ENCODE measurements at places on chromosomes 1 and 21. TPM values are rescaled to one million over a fixed set of nuclear protein-coding genes. Genes with fewer than 3 reads are reported as not detected.

GRCh38 chr1:96931136-96931535, 209.6 kb downstream of the PTBP2 start:
- no peak for DNase-seq

DNA sequence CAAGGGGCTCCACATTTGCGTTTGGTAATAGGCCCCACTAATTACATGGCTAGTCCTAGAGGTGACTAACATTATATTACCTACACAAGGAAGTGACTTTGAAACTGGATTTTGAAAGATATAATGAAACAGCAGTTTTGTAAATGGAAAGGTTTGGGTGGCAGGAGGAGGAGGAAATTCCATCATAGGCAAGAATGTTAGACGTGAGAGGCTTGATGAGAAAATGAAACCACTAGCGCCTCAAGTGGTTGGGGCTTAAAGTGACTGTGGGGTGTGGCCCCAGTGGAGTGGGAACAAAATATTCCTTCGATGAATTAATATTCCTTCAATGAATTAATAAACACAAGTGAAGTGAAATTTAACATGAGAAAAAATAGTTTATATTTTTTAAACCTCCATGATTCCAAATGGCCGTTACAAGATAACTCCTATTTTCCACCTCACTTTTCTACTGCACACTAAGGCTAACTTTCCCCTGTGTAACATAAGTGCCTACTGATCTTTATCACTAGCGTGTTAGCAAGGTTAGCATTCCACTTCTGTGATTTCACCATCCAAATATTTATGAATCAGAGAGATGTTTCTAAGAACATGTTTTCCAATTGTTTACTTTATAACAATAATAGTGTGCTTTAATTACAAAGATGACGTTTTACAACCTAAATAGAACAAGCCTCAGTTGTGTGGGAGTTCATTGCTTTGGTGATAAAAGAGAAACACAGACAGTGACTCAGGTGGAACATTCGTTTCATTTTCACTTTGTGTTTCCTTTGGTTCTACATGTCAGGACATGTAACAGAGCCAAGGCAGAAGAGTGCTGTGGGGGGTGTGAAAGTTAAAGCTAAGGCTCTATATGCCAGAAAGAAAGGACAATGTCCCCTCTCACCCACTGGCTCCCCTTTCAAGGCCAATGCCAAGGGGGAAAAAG, 12.5 kb upstream of the ATF3 start:
- DNase-seq: no peak

- peak; percentile 17 for DNase-seq
These were observed 103.7 kb upstream of the SOD1 start for GRCh38 chr21:31555741-31556191.

- DNase-seq: no peak
These were observed 115.3 kb upstream of the RUNX1 start for GRCh38 chr21:35164380-35164779.

DNA sequence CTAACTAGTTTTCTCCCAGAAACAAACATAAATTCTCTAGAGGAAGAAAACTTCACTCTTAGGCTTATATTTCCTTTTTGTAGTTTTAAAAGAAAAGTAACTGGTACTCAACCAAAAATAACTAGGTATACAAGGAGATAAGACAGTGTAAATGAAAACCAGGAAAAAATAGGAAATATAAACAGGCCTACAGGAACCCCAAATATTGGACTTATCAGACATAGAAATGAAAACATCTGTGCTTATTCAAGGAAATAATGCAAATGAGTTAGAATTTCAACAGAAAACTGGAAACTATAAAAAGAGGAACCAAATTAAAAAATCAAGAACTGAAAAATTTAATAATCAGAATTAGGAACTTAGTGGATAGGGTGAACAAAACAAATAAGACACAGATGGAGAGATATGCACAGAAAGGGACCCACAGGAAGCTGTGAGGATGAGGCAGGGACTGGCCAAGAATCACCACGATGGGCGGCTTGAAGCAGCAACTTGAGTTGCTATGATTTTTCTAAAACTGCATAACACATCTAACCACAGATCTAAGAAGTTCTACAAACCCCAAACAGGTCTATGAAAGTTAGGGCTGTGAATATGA, 67.5 kb upstream of the ACTRT2 start:
- no peak for DNase-seq

DNA sequence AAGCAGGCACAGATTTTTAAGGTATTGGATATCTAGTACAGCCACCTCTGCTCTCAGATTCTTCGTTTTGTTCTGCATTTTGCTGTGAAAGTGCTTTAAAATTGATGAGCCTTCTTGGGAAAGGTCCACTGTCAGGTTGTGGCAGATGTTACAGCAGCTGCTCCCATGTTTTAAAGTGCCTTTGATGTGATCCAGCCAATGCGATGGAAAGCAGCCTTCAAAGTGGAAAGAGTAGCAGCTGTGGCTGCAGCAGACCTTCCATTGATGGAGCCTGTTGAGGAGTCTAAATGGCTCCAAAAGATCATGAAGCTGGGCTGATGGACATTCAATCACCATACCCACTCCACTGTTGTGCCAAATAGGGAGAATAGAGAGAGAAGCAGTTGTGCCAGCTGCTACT, 816.9 kb downstream of the PLA2G4A start:
- no peak for DNase-seq

GRCh38 chr1:219990782-219991510, 55.4 kb downstream of the EPRS1 start:
- DNase-seq: no peak

GRCh38 chr1:236489710-236490377, 33.9 kb upstream of the LGALS8 start:
- no peak for DNase-seq

GRCh38 chr1:106957795-106958194, 98.7 kb upstream of the PRMT6 start:
- no peak for DNase-seq

DNA sequence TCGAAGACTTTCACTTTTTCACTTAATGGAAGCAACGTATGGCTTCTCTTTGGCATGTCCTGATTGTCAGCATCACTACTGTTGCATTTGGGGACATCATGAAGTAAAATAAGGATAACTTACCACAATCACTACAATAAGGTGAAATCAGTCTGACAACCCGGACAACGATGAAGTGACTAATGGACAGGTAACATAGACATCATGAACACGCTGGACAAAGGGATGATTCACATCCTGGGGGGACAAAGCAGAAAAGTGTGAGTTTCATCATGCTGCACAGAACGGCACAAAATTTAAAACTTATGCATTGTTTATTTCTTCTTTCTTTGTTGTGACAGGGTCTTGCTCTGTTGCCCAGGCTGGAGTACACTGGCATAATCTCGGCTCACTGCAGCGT, 53.9 kb downstream of the FH start:
- no peak for DNase-seq

- peak; percentile 89 for DNase-seq
These were observed 57.3 kb downstream of the MAB21L3 start for GRCh38 chr1:116168277-116169032.

DNA sequence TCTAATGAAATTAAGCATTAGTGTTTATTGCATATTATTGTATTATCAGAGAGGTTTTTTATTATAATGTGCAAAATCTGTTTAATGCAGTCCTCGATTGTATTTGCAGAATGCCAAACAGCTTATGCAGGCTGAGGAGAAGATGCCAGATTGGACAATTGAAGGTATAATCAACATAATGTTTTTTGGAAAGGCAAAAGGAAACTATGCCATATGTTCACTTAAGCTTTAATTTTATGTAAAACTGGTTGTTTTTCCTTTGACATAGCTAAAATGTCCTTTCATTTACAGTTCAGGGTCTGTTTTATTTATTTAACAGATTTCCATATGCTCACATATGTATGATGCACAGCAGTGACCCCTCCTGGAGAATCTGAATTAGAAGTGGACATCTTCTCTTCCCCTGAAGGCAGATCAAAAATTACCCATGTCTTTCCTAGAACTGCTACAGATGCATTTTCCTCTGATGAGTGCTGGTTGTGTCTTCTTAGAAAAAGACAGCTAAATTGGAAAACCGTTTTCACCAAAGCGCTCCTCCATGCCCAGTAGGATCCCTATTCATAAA, 143.5 kb upstream of the USH2A start:
- DNase-seq: no peak

- no peak for DNase-seq
These were observed 176.8 kb downstream of the ZP4 start for GRCh38 chr1:237713916-237714315.

DNA sequence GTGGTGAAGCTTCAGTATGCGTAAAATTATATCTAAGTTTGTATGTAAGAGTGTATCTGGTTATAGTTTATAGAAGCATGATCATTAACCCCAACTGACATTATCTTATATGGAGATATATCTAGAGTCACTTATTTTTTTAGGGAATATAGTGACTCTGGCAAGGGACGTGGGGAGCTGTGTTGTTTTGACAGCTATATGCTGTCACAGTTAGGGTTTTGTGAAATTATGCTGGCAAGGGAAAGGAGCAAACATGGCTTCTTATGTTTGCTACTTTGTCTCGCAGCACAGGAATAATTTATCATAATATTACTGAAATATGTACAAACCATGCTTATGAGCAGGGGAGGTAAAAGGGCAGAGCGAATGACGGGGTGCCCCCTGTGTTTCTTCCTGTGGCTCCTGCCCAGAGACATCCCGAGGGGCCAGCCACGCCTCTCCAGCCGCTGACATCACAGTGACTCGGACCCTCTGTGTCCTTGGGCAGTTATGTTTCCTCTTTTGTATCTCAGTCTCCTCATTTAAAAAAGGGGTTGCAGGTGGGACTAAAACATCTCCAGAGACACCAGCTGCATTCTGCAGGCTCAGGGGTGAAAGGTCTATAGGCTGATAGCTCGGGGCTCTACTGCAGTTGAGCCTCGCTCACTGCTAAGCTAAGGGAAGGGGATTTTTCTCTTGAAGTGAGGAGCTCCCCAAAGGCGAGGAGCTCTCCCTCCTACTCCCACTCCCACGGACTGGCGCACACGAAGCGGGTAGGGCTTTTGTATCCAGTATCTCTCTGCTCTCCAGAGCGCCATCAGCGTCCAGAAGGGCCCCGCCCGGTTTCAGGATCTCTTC, 14.9 kb downstream of the A3GALT2 start:
- DNase-seq: no peak

- DNase-seq: no peak
These were observed 111.1 kb upstream of the ZP4 start for GRCh38 chr1:238001818-238002217.

DNA sequence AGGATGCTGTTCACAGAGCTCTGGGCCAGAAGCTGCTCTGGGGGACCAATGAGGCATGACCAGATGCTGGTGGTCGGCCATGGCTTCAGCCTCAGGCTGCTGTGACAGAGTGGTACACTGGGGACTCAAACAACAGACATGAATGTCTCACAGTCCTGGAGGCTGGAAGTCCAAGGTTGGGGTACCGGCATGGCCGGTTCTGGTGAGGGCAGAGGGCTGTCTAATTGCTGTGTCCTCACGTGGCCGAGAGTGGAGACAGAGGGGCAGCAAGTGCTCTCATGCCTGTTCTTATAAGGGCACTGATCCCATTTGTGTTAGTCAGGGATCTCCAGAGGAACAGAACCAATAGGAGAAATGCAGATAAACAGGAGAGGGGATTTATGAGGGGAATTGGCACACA, 253.5 kb upstream of the C1orf174 start:
- DNase-seq: no peak

DNA sequence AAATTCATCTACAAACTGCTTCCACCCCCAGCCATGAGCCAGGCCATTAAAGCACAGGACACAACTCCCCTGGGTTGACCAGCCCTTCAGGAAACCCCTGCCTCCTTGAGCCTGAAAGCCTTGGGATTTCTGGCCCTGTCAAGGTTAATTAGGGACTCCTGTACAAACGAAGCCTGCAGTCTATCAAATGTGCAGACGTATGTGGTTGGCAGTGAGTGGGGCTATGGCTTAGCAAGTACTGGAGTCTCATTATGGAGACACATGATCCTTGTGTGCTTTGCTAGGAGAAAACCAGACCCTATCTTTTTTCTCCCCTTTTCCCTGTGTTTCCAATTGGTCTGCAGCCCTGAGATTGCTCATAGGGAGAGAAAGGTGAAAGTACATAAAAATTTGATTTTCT, 588.3 kb upstream of the USP24 start:
- no peak for DNase-seq

DNA sequence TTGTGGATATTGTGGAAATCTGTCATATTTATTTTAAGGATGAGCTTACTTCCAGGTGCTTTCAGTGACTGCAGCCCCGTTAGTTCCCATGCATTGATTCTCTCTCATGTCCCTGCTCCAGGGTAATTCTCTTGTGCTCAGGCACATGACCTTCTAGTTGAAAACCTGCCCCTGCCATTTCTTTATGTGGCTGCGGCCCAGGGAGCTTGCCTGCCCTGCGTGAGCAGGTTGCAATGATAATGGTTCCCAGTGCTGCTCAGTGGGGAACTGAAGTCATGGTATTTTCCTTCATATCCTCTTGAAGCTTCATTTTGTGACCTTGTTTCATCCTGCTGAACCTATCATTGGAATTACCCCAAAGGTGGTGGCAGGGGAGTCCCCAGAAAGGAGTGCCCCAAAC, 229.8 kb downstream of the DISC1 start:
- no peak for DNase-seq

DNA sequence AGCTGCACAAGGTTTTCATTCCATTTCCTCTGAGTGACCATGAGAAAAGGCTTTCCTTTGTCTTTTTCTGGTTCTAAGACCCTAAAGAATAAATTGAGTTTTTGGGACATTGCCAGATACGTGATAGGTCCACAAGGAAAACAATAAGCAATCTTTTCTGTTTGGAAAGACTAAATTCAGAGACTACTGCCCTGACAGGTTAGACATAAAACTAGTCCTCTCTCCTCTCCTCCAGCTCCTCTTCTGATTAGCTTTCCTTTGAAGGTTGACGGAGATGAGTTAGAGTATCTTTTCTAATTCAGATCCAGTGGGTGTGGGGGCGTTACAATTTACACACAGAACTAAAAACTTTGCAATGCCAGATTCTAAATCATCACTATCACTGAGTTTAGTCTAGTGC, 57.8 kb upstream of the C1orf53 start:
- DNase-seq: no peak

GRCh38 chr1:229105822-229106525, 164.9 kb upstream of the RAB4A start:
- DNase-seq: no peak

- DNase-seq: no peak
These were observed 122.7 kb downstream of the TGFBR3 start for GRCh38 chr1:91763252-91763651.

GRCh38 chr1:17233675-17234320, 15.1 kb upstream of the PADI3 start:
- peak; percentile 78 for DNase-seq

Gene SLAMF7
- 1.2 TPM for total RNA-seq

Gene PKP1
- 0.16 TPM for total RNA-seq

Gene PDC
- not detected for total RNA-seq

Gene CAMK2N1
- total RNA-seq: 11.7 TPM

Gene PRELP
- 49.7 TPM for total RNA-seq

Gene PPT1
- total RNA-seq: 31.1 TPM

Gene OR2T29
- not detected for total RNA-seq

Gene GNPAT
- total RNA-seq: 49.0 TPM

Gene LRIG2
- 11.5 TPM for total RNA-seq
